Smooth muscle cell of the coronary artery (primary cell): ENCODE measurements at places on chromosomes 4 and X. TPM values are rescaled to one million over a fixed set of nuclear protein-coding genes. Genes with fewer than 3 reads are reported as not detected.

The RTL9 gene
- 0.12 TPM in 1 of 2 replicates, not detected in the other for total RNA-seq

The L1CAM gene
- 0.08 and 0.23 TPM in 2 replicates for total RNA-seq

The PNCK gene
- 0.30 and 0.47 TPM in 2 replicates for total RNA-seq

The HSPA4L gene
- total RNA-seq, result 2.3 and 8.1 TPM in 2 replicates

The ATOH1 gene
- not detected in 2 replicates for total RNA-seq

The RIPPLY1 gene
- total RNA-seq, result not detected in 2 replicates

The RPA4 gene
- 0.45 and 1.4 TPM in 2 replicates for total RNA-seq

The FOXR2 gene
- total RNA-seq, result not detected in 2 replicates

The GPR119 gene
- total RNA-seq, result not detected in 2 replicates

The SPP1 gene
- total RNA-seq, result 0.15 and 0.23 TPM in 2 replicates

The FAM47E gene
- total RNA-seq, result 0.45 and 1.9 TPM in 2 replicates

The HOPX gene
- 0.23 TPM in 1 of 2 replicates, not detected in the other for total RNA-seq

The POLN gene
- 2.4 and 5.6 TPM in 2 replicates for total RNA-seq

The PRSS12 gene
- total RNA-seq, result 13.0 and 24.1 TPM in 2 replicates

The CCKAR gene
- total RNA-seq, result under 0.01 TPM in 1 of 2 replicates, not detected in the other

The EMD gene
- total RNA-seq, result 15.9 and 23.0 TPM in 2 replicates

The NKX6-1 gene
- 0.08 TPM in 1 of 2 replicates, not detected in the other for total RNA-seq

The IL9R gene
- total RNA-seq, result not detected in 2 replicates

The ENAM gene
- total RNA-seq, result not detected in 2 replicates

The F9 gene
- not detected in 2 replicates for total RNA-seq

The SASH3 gene
- not detected in 2 replicates for total RNA-seq

The FHL1 gene
- 66.1 and 85.3 TPM in 2 replicates for total RNA-seq

The HTN3 gene
- not detected in 2 replicates for total RNA-seq

The ING2 gene
- total RNA-seq, result 6.6 and 7.0 TPM in 2 replicates

The NXF2 gene
- not detected in 2 replicates for total RNA-seq

The DNAAF6 gene
- total RNA-seq, result not detected in 2 replicates

The SPANXN4 gene
- not detected in 2 replicates for total RNA-seq

The GAGE12H gene
- total RNA-seq, result not detected in 2 replicates

The BRS3 gene
- not detected in 2 replicates for total RNA-seq

The BMP3 gene
- total RNA-seq, result under 0.01 and 0.12 TPM in 2 replicates

The IKBKG gene
- 9.5 and 14.5 TPM in 2 replicates for total RNA-seq

The STIM2 gene
- 5.5 and 12.2 TPM in 2 replicates for total RNA-seq

The FREM3 gene
- total RNA-seq, result 0.08 TPM in 1 of 2 replicates, not detected in the other

The TMPRSS11F gene
- total RNA-seq, result not detected in 2 replicates

The ARHGAP24 gene
- 33.5 and 51.0 TPM in 2 replicates for total RNA-seq

The COL4A5 gene
- 4.4 and 62.7 TPM in 2 replicates for total RNA-seq

The ATP8A1 gene
- 0.70 and 2.6 TPM in 2 replicates for total RNA-seq

The MAOB gene
- 0.12 and 1.7 TPM in 2 replicates for total RNA-seq

The PFKFB1 gene
- total RNA-seq, result 0.08 TPM in 1 of 2 replicates, not detected in the other

The S100G gene
- not detected in 2 replicates for total RNA-seq

The IBSP gene
- 0.90 TPM in 1 of 2 replicates, not detected in the other for total RNA-seq

The VCX gene
- not detected in 2 replicates for total RNA-seq

The HMX1 gene
- not detected in 2 replicates for total RNA-seq

The ARSJ gene
- 12.3 and 22.5 TPM in 2 replicates for total RNA-seq

The C4orf50 gene
- total RNA-seq, result not detected in 2 replicates

The APLN gene
- 0.83 and 24.2 TPM in 2 replicates for total RNA-seq
